ENCODE measurements at places on chromosomes 4 and X. TPM values are rescaled to one million over a fixed set of nuclear protein-coding genes. Genes with fewer than 3 reads are reported as not detected.

Gene RPGR
- total RNA-seq: 8.7 TPM

DNA sequence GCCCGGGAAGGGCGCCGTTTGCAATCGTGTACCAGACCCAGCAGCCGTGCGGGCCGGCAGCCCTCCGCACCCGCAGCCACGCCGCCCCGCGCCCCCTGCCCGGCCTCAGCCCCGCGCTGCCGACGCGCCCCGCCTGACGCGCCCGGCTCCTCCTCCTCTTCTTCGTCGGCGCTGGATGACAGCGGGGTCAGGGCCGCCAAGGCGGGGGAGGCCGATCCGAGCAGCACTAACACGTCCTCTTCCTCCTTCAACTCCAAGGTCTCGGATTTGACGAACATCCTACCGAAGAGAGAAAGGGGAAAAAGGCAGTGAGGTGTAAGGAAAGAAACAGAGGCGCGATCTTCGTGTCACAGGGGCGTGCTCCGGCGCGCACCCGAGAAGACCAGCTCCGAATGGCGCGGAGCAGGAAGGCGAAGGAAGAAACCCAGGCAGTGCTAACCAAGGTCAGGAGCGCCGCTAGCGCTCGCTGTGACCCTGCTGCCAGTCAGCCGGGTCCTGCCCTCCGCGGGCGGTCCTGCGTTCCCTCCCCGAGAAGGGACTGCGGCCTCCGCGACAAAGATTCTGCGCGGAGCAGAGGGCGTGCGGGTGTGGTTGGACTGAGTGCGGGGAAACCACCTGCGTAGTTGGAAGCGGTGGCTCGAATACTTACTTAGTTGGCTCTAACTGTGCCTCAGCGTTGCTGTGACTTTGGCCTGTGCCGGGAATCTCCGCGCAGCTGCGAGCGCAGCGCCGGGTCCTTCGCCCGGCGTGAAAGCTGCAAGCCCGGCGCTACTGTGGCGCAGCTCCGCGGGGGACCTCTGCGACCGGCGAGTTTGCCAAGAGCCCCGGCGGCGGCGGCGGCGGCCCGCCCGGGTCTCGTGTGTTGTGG, 548 bp downstream of the NEUROG2 start:
- no peak for DNase-seq

DNA sequence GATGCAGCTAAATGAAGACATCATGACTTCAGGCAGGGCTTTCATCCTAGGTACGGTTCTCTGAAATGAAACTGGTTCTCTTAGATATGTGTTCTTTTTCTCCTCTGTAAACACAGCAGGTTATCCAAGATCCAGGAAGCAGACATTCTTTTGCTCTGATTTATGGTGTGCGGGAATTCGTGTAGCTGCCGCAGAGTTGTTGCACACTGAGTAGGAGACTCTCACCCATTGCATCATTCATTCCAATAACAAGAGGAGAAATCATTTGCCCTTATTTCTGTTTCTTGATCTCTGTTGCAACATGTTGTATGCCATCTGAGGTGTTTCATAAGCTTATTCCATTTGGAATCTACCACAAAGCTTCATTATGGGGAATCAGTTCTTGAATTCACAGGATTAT, 133.6 kb upstream of the VCX2 start:
- no peak for DNase-seq

DNA sequence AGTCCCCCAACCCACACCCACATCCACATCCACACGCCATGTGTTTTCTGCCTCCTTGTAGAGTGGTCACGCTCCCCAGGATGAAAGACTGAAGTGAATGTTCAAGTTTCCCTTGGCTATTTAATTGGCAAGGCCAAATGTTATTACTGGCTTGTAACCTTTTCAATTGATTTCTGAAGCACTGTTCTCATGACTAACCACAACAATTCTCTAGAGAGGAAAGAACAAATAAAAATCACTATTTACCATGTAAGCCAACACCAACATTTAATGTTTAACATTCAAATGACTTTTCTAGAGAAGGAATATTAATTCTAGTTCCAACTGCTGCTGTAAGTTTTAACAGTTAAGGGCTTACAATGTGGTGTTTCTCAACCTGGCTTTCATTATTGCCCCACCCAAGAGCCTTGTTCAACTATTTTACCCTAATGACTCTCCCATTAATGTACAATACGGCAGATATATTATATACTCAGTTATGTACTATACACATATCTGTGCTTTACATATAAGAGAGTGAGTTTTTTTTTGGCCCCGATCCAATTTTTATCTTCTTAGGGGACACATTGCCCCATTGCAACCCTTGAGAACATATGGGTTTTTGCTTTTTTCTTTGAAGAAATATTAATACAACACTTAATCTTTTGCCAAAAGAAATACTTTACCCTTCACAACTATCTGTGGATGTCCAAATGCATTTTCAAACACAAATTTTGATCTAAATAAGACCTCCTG, 46.5 kb downstream of the RELL1 start:
- DNase-seq: no peak

Gene RHOXF2
- total RNA-seq: not detected

DNA sequence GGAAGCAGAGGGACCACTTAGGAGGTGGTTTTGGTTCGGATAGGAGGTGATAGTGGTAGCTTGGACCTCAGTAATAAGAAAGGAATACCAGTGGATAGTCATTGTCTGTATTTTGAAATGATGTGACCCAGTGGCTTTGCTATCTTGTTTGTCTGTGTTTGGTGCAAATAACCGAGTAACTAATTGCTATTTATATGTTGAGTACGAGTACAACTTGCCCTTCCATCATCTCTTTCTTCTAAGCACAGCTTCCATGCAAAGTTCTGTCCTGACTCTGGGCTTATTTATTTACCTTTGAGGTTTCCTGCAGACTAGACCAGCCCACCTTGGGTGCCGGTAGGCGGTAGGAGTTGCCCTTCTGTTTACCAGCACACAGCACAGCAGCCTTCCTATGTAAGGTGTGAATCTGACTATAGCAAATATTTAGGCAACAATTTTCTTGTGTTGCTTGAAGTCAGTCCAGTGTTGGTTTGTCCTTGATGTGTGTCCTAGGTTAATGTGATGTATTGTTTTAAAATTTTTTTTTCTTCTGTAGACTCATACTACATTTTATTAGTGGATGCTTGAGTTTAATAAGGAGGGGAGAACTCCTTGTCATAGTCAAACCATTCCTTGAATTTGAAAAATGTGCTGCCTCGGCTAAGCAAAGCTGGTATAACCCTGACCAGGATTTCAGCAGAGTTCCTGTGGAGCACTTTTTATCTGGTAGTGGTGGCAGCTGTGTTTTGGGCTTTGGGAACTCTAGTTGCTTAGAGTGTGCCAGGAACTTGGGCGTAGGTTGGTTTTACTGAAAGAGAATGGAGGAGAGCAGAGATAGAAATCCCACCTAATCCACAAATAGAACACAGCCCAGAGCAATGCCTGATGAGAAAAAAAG, 21.9 kb downstream of the PTTG2 start:
- no peak for DNase-seq

Gene ETDA
- total RNA-seq: not detected

- DNase-seq: no peak
Measured at GRCh38 chr4:93084599-93085305, 743.8 kb upstream of the ATOH1 start.

- DNase-seq: no peak
Measured at GRCh38 chr4:173056710-173057109, 111.9 kb upstream of the GALNT7 start.

DNA sequence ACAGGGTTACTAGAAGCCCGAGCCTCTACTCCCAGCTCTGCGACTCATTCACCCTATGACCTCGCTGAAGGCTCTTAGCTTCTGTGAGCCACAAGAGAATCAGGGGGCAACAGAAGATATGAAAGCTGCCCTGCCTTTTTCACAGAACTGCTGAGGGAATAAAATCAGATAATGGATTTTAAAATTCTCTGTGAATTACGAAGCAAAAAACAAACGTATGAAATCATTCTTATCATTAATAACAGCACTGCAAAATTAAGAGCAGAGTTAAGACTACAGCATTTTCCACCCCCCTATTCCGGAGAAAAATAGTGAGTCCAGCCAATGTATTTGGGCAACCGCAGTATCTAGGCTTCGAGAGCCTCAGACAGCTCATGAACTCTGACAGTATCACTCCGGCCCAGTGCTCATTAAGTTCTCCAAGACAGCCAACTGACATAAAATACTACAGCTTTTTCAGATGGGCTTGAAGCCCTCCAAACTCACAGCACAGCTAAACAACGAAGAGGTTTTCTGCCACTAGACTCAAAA, 33.4 kb downstream of the AFAP1 start:
- no peak for DNase-seq
